Activated T-cell treated with anti-CD3 and anti-CD28 coated beads for 1 hour (primary cell): ENCODE measurements at places on chromosomes 3 and 15.

- DNase-seq, result no peak
Observed at GRCh38 chr3:187013159-187013716, 82.9 kb downstream of the ST6GAL1 start.

GRCh38 chr3:15796771-15797641, 773 bp downstream of the ANKRD28 start:
- no peak for DNase-seq

GRCh38 chr3:51686512-51687215, 15.6 kb downstream of the TEX264 start:
- peak; percentile 69 for DNase-seq

GRCh38 chr3:149231871-149232270, 10.2 kb upstream of the CP start:
- DNase-seq, result no peak

- no peak for DNase-seq
Observed at GRCh38 chr3:123834631-123835030, 49.5 kb downstream of the MYLK start.

DNA sequence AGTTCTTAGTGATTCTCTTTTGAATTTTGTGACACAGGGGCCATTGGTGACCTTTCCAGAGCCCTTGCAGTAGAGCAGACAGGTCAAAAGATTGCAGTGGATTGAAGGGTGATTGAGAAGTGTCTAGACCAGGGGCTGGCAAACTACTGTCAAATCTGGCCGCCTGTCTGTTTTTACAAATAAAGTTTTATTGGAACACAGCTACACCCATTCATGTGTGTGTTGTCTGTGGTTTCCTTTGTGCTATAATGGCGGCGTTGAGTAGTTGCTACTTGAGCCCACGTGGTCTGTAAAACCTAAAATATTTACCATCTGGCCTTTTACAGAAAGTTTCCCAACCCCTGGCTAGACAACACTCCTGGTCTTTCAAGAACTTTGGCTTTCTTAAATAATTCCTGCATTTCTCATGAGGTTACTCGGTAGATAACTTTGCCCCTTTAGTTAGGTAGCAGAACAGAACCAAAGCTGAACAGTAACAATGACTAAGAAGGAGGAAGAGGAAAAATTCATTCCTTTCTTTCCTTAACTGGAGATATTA, 265.1 kb upstream of the NR2E3 start:
- DNase-seq, result no peak

- DNase-seq, result no peak
Observed at GRCh38 chr3:191385101-191385500, 54.8 kb upstream of the UTS2B start.

- DNase-seq, result no peak
Observed at GRCh38 chr3:114542359-114542758, 248.5 kb downstream of the TIGIT start.

GRCh38 chr3:128679338-128679737, 28.7 kb upstream of the RPN1 start:
- no peak for DNase-seq

DNA sequence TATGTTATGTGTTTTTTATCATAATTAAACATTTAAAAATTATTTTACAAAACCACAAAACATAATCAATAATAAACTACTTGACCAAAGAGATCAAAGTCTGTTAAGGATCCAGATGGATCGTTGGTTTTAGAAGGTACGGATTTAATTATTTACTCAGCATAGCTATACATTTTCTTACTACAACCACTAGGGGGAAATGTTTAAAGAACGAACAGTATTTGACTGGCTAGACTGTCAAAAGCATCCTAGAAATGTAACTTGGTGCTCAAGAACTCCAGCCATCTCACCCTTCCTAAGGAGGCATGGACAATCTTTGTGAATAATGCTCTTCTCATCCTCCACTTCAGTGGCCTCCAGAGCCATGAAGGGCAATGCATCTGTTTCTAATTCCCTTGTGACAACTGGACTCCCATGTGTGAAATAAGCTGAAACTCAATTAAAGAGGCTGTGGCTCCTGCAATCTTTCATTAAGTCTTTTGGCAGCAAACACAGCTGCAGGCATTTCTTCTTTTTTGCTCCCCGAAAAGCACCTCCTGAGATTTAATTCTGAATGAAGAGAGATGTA, 94.7 kb upstream of the TUSC7 start:
- DNase-seq, result no peak

DNA sequence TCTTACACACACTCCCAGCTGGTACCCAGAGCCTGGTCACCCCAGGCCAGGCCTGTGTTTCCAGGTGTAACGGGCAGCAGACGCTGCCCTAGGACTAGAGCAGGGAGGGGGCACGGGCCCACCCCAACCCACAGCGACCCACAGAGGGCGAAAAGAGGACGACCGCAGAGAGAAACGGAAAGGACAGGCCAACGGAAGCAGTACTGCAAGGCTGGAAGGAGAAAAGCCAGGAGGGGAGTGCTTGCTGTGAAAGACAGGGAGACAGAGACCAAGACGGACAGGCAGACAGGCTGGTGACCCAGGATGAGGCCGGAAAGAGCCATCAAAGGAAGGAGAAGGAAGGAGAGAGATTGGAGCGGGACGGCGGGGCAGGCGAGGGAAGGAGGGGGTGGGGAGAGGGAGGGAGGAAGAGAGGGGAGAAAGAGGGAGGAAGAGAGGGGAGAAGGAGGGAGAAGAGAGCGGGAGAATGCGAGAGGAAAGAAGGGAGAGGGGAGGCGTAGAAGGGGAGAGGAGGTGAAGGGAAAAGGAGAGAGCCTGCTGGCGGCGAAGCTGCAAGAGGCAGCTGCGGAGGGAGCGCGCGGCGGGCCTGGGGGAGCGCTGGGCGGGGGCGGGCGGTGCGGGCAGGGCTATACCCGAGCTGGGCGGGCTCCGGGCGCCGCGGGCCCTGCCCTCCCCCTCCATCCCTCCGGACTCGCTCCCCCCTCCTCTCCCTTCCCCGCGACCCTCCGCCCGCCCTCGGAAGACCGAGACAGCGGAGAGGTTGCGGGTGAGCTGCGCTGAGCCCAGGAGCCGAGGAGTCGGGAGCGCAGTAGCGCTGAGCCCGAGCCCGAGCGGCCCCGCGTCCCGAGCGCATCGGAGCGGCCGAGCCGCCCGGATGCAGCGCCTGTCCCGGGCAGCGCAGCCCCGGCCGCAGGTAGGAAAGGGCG, at the start of gene SLC6A1:
TSS of gene SLC6A1 (plus strand) at position 732 of the 926 bp plus-strand sequence. CDS start 24,464 bp downstream, outside the sequence.
- DNase-seq, result no peak

- DNase-seq, result no peak
Observed at GRCh38 chr3:57682284-57682683, 10.6 kb downstream of the DENND6A start.

DNA sequence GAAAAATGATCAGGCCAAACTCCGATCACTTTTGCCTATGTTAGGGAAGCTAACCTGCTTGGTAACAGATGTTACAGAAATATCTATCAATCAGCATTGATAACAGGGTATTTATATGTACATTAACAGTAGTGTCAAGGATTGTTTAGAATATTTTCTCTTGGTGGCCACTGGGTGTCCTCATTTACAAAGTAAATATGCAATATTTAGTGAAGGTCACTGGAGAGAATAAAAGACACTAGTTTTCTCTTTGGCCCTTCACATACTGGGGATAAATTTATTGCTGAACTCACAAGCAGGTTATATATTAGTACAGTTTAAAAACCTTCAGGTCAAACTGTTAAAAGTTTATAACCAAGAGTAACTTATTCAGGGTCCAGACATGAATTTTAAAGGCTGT, 69.0 kb downstream of the TIGIT start:
- no peak for DNase-seq

GRCh38 chr3:9916346-9916733, 558 bp upstream of the IL17RC start:
- no peak for DNase-seq

- DNase-seq, result no peak
Observed at GRCh38 chr3:120800625-120801024, 58.1 kb downstream of the GTF2E1 start.

- no peak for DNase-seq
Observed at GRCh38 chr15:62417439-62417838, 252.4 kb upstream of the C2CD4B start.

GRCh38 chr3:30578986-30579579, 27.3 kb upstream of the TGFBR2 start:
- no peak for DNase-seq

DNA sequence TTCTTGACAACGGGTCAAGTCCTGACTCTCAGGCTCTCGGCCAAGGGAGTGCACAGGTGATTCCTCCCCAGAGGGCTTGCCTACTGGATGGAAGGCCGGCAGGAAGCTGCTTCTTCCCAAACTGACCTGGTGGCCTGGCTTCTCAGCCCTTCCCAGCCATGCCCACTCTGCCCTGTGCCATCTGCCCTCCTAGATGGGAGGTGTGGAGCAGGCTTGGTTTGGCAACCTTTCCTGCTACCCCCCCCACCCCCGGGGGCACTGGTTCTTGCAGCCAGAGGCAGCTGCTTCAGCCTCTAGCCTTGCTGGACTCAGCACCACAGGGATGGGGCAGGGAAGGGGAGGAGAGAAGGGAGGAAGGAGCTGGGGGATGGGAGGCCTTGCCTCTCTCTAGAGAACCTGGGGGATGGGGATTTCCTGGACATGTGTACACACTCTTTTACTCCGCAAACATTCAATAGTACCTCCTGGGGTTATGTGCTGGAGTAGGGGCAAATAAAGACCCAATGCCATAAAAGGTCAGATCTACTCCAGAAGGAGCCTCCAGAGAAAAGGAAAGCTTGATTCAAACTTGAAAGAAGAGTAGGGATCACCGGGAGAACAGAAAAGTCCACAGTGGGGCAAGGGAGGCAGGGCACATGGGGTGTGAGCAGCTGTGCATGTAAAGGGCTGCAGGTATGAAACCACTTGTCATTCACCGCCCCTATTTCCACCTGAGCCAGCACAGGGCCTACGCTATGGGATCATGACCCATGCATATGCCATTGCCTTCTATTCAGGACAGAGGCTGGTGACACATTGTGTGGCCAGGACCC, 4.2 kb upstream of the DAPK2 start:
- DNase-seq, result no peak

DNA sequence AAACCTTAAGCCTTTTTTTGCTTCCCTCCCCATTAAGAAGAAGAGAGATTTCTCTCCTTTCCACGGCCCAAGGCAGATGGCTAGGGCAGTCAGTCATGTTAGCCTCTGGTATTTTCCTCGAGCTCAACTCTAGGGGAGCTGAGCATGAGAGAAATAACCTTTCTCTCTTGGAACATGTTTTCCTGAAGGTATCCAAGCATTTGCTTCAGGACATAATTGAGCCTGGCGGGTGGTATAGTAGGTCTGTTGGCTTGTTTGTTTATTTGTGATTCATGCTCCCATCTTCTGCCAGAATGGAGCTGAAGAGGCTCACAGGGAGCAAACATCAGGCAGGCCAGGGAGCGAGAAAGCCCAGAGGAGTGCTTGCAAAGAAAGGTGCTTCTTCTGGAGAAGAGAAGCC, 102.5 kb downstream of the MESD start:
- no peak for DNase-seq

- DNase-seq, result no peak
Observed at GRCh38 chr3:10450494-10451440, 54.6 kb downstream of the ATP2B2 start.

GRCh38 chr3:30353711-30354467, 252.5 kb upstream of the TGFBR2 start:
- DNase-seq, result no peak

- no peak for DNase-seq
Observed at GRCh38 chr15:66403323-66403722, 16.6 kb downstream of the MAP2K1 start.

- DNase-seq, result no peak
Observed at GRCh38 chr3:31002730-31003129, 108.3 kb upstream of the GADL1 start.

DNA sequence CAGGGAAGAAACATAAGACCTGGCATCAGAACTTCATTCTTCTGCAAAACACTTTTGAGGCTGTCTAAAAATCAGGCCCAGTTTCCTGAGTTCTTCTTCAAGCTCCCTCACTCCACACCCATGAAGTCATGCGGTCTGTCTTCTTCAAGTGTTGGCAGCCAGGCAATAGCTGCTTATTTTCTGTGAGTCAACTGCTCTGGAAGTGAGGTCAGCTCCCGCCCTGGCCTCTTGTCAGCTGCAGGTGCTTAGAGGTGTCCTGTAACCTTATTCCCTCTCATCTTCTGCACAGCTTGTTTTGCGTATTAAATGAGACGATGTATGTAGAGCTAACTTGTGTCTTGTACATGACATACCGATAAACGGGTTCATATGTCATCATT, 226.1 kb downstream of the ADAMTS17 start:
- DNase-seq, result no peak

DNA sequence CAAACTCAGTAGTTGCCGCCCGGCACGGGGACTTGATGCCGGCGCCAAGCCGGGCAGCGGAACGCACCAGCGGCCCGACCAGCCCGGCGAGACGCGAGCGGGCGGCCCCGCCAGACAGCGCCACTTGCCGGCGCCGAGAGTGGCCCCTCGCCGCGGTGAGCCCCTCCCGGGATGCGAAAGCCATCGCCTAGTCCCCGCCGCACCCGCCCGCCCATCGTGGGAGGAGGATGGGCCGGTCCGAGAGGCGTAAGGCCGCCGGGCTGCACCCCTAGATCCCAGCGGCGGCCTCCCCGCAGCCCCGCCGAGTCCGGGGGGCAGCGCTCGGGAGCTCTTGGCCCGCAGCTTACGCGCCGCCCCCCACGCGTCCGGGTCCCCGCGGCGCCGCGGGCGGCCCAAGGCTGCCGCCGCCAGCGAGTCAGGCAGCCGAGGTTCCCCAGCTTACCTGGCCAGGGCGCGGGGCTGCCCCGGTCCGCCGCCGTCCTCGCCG, 609 bp downstream of the GOLGA8A start:
- peak; percentile 38 for DNase-seq

GRCh38 chr15:98760112-98760826, 111.9 kb downstream of the IGF1R start:
- no peak for DNase-seq

GRCh38 chr3:146550070-146550615, 5.7 kb upstream of the PLSCR1 start:
- no peak for DNase-seq

GRCh38 chr15:82751308-82751707, 41.6 kb upstream of the AP3B2 start:
- DNase-seq, result no peak

DNA sequence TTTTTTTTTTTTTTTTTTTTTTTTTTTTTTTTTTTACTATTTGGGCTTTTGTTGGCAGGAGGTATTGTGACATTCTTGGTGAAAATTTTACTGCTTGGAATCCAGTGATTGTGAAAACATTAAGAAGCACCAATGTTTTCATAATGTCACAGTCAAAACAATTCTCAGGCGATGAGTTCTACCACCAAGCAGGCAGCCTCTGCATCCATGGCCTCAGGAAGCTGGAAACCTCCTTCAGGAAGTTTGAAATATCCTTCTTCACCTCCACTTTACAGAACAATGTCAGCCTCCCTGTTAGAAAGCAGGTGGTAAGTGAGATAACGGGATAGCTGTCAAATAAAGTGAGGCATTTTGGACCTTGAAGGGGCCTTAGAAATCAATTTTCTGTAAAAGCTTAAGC, 98.3 kb downstream of the MEX3B start:
- no peak for DNase-seq
